NCI-H510A treated with DMSO at 0.1 percent for 48 hours (cell line): ENCODE measurements at places on chromosomes 12 and 14.

DNA sequence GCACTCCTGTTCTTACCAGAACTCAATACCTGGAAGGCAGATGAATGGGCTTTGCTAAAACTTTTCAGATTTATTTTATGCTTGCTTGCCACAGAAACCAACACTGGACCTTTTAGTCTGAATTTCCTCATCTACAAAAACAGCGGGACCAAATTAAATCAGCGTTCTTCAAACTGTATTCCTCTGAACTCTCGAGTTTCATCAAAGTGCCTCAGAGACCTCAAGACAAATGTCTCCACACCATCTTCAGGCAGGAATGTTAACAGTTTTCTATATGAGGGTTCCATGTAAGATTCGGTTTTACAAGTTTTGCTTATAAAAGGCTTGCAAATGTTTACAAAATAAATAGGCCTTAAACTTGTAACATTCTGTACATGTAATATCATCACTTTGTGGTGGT is 74.6 kb downstream of the MED13L start:
- no peak for DNase-seq

DNA sequence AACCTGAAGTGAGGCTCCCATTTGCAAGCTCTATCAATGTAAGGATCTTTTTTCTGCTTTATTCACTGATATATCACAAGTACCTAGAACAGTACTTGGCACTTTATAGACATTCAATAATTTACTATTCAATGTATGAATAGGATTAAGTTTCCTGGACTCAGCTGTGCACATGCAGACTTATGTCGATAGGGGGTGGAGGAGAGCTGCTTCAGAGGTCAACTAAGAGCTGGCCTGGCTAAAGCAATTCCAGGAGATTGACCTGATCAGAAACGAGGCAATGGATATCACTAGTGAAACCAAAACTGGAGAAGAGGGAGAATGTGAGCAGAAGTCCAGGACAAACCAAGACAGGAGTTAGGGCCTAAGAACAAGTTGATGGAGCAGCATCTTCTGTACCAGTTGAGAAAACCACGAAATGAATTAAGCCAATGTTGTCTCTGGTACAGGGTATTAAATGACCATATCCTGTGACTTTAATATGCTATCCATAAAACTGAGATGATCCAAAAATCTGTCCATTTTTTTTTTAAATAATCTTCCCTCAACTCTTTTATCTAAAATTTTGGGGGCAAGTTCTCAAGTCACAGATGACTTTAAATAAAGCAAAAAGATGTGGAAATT is 169.2 kb downstream of the PIK3C2G start:
- peak; percentile 72 for DNase-seq

- DNase-seq = no peak
These were observed 27.6 kb downstream of the CDKN1B start for GRCh38 chr12:12744546-12745305.

DNA sequence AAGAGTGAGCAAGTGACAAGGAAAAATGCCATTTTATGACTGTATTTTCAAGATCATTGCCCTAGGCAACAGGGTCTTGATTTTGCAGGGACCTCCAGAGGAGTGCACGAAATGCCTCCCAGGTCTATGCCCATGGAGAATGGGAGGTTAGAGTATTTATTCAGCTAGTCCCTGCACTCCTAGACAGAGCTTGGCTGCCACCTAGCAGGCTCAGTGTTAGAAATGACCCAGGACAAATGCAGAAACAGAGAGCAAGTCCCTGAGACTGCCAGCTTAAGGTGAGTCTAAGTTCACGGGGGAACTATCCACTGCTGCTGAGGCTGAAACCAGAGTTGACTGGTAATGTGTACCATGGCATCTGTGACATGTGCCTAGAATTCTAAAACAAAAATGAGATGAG is 506.4 kb downstream of the MED13L start:
- peak; percentile 19 for DNase-seq

DNA sequence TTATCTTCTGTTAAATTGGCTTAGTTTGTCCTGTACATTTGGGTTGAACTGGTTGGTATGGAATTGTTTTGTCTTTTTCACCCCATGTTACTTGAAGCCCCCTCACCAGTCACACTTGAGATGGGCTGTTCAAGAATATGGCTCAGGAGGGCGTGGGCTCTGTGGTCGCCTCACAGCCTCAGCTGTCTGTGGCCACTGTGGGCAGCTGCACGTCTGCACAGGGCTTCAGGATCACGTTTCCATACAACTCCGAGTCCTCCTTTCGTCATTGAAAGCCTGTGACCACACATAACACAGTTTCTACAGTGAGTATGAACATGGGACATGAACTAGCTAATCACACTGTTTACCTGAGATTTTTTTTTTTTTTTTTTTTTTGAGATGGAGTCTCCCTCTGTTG is 81.3 kb downstream of the MOK start:
- no peak for DNase-seq

DNA sequence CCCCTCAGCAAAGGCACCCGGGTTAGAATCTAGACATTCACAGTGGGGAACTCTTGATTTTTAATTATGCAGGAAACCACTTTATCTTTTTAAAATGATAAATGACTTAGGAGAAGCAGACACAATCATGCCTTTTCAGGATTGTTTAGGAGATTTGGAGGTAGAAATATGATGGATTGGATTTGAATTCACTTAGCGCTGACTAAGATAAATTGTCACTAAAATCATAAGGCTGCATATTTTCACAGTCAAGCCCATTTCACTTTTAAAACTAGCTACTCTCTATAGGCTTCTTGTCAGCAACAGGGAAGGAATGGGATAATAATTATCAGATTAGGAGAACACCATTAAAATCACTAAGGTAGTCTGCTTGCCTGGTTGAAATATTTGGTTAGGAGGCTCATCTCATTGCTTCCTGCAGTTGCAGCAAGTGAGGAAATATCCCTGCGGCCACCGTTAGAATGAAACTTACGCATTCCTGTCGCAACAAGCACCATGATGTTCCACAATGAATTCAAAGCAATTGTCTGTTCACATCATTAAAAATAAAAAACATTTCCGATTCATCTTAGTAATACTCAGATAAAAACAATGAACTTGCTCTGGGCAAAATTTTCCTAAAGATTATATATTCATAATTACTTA is 31.9 kb downstream of the DACT1 start:
- no peak for DNase-seq

- DNase-seq = no peak
These were observed 415.6 kb upstream of the FBXO33 start for GRCh38 chr14:39847852-39848251.

- no peak for DNase-seq
These were observed 1465.4 kb upstream of the FLRT2 start for GRCh38 chr14:84064316-84065125.

- no peak for DNase-seq
These were observed 209.6 kb downstream of the FSCB start for GRCh38 chr14:44297437-44297836.

GRCh38 chr12:24948420-24948756 is 513 bp downstream of the BCAT1 start:
- DNase-seq = no peak

DNA sequence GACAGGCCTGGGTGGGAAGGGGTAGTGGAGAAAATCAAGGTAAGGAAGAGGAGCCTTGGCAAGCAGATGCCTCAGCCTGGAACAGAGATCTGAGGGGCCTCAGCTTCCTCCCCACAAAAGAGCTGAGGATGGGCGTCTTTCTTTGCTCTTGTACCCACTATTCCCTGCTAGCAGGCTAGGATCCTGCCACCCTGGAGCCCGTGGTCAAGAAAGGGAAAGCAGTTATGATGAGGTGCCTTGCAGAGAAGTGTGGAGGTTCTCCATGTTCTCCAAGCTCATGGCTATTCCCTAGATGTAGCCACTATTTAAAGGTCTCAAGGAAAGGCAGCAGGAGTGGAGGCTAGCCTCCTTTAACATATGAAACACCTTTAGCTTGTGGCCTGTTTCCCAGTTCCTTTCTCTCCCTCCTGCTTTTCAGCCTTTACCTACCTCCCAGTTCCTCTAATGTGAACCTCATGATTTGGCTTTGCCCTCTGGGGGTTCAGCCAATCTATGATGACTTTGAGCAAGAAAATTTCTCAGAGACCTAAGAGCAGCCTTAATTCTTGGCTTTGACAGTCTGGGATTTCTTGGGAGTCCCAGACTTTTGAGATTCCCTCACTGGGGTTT is 1.1 kb downstream of the IKZF4 start:
- no peak for DNase-seq

DNA sequence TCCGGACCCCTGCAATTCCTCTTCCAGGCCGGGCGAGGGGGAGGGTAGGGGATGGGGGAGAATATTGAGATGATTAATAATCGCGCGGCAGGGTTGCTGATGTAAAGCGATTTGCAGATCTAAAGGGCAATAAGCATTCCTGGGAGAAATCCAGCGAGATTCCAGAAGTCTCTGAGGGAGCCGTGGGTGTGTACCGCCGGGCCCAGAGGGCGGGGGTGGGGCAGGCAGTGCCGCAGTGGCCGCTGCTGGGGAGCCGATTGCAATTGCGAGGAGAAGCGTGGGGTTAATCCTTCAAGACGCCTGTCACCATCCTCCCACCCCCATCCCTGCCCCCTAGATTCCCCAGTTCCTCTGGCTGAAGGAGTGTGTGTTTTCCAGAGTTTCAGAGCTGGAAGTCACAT is 16.4 kb downstream of the FOS start:
- DNase-seq = peak; percentile 40

- no peak for DNase-seq
These were observed 64.5 kb downstream of the FZD10 start for GRCh38 chr12:130226771-130227170.

GRCh38 chr14:64074961-64075612 is 219.1 kb downstream of the ESR2 start:
- no peak for DNase-seq

DNA sequence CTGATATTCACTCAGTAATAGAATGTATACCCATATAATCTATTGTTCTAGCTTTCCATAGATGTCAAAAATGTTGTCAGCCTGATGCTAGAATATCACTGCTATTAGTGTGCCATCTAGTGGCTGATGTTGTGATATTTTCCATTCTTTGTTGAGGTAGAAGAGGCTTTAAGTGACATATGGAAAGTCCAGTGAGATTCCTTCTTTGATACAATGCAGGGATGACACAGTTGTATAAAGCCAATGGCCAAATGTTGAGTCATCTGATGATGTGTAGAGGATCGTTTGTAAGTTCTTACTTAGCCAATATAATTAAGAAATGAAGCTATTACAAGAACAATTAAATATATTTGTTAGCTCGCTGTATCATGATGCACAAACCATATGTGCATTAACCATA is 58.1 kb upstream of the PCED1B start:
- DNase-seq = peak; percentile 77

GRCh38 chr12:57632073-57632957 is 686 bp downstream of the B4GALNT1 start:
- peak; percentile 33 for DNase-seq

DNA sequence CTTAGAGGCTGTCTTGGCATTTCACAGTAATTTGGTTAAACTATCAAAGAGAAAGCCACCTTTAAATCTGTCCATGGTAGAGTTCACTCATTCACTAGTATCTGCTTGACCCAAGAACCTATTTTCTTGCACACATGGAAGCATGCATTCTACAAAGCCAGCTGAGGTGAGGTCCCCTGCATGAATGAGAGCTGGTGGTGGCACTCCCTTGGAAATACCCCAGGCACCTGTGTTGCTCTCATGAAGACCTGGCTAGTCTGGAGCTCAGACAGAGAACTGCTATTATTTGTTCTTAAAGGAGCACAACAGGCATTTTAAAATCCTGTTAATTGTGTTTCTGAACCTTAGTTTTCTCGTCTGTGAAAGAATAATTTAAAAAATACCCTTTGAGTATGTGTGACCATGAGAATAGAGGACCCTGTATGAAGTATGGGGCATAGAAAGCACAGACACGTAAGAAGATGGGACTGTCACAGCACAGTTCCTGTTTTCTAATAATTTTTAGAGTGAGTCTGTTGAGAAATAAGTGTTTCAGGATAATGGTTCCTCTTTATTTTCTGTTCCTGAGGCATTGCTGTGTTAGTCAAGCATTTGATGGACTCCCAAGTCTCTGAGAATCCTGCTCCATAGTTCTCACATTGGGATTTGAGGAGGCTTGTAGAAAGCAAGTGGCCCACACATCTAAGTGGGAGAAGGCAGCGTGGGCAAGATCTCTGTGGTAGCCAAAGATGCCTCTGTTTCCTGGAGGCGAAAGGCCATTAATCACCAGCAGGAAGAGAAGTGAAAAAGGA is 10.9 kb downstream of the RGS6 start:
- DNase-seq = no peak

- no peak for DNase-seq
These were observed 75.2 kb downstream of the MYF5 start for GRCh38 chr12:80791863-80792262.

- no peak for DNase-seq
These were observed 14.2 kb upstream of the GNS start for GRCh38 chr12:64773386-64773785.

DNA sequence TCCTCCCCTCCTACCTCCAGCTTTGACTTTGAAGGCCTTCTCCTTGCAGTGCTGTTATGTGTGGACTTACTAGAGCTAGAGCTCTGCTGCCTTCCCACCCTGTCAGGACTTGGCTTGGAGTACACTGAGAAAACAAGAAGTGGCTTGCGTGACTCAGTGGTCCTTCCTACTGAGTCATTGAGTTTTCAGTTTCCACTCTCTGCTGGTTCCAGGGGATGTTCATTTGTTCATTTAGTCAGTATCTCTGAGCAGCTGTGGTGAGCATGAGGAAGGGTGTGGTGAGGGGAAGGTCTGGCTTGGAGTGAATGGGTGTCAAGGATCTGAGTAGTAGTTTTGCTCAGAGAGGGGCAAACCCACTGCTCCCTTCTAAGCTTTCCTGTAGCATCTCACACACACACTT is 17.2 kb upstream of the ELK3 start:
- DNase-seq = no peak

GRCh38 chr14:63650256-63650952 is 8.7 kb upstream of the WDR89 start:
- DNase-seq = peak; percentile 44

DNA sequence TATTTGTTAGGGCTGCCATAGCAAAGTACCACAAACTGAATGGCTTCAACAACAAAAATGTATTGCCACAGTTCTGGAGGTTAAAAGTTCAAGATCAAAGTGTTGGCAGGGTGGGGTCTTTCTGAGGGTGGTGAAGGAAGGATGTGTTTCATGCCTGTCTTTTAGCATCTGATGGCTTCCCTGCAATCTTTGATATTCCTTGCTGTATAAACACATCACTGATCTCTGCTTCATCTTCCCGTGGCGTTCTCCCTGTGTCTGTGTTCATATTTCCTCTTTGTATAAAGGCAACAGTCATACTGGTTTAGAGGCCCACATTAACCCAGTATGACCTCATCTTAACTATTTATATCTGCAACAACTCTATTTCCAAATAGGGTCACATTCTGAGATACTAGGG is 167.5 kb downstream of the BTG1 start:
- no peak for DNase-seq

- peak; percentile 62 for DNase-seq
These were observed 371 bp upstream of the REM2 start for GRCh38 chr14:22882529-22883172.

GRCh38 chr14:105151838-105152793 is 16.5 kb downstream of the JAG2 start:
- DNase-seq = no peak

DNA sequence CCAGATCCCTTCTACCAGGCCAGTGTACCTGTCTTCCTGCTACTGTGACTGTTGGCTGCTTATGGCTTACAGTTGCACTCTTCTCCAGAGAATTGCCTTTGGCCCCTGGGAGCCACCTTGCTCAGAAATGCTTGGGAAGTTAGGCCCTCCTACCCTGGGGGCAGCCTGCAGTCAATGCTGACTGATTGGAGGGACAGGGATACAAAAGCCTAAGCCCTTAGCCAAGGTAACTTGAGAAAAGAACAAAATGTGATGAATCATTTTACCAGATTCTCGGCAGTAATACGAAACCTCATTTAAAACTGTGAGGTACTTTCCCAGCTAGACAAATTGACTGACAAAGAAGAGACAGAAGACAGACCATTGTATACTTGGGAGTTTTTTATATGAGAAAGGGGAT is 47.3 kb downstream of the PTCSC3 start:
- no peak for DNase-seq
